GM23338 (cell line): ENCODE measurements at places on chromosomes 13 and 19. TPM values are rescaled to one million over a fixed set of nuclear protein-coding genes. Genes with fewer than 3 reads are reported as not detected.

GRCh38 chr13:31418186-31418585, 218.4 kb downstream of the B3GLCT start:
- DNase-seq = no peak

DNA sequence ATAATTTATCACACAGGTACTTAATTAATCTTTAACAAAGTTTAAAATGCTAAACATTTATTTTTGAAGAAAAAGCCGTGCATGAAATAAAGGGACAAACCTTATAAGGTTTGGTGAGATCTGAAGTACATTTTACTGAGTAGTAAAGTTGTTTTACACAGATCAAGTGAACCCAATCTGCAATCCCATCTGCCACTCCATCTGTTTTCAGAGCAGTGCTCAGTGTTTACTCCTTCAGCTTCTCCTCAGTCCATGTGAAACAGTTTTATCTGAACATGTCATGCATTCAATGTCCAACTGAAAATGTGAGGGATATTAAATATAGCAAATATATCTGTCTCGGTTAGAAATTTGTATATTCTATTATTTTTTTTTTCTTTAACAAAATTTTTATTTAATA, 166.8 kb downstream of the MAB21L1 start:
- DNase-seq = no peak

- no peak for DNase-seq
These were observed 27.5 kb upstream of the OBI1 start for GRCh38 chr13:78686461-78686860.

GRCh38 chr13:110815471-110816204, 99.2 kb downstream of the ANKRD10 start:
- DNase-seq = no peak

DNA sequence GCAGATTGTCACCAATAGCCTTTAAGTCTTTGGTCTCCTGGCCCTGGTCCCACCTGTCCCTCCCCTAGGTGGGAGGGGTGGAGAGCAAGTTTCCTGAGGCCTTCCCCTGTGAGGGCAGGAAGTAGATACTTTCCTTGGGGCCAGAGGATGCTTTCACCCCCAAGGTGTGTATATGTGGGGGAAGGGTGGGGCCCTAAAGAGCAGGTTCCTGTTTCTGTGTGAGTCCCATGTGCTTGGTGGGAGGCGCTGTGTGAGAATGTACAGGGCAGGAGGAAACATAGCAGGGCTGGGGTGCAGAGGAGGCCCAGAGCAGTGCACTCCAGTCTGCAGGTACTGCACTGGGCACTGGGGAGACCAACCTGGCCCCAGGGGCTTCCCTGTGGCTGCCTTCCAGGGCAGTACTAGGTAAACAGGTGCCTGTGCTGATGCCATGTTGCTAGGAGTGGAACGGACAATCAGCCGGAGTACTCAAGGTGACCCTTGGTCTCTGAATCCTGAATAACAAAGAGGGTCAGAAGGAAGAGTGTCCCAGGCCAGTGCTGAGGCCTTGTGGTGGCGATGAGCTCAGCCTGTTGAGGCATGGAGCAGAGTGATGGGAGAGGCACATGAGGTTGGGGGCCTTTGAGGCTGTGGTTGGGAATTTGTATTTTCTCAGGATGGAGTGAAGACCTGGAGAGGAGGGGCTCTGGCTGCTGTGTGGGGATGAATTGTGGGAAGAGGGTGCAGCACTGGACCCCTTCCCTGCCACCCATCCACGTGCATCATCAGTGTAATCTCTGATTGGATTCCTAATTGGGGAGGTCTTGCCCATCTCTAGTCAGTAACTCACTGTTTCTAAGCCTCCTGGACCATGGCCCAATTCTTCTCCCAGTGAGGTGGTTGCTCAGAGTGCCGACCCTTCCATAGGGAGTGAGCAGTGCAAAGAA, 5.1 kb downstream of the EGLN2 start:
- DNase-seq = peak; percentile 56

DNA sequence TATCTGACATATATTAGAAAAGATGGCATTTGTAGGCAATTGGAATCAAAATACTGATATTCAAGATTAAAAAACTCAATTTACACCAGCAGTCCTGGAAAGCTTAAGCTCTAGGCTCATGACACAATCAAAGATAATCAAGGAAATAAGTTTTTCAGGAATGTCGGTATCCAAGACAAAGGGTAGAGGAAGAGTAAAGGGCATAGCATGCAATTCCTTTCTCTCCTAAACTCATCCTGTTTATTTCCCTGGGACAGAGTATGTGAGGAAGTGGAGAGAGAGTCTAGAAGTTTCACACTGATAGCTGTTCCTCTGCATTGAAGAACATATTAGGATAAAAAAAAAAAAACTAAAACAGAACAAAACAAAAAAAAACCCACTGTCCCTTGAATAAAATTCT, 2452.1 kb downstream of the PCDH9 start:
- DNase-seq = peak; percentile 17

GRCh38 chr13:113150550-113151365, 7.7 kb upstream of the PROZ start:
- DNase-seq = no peak

DNA sequence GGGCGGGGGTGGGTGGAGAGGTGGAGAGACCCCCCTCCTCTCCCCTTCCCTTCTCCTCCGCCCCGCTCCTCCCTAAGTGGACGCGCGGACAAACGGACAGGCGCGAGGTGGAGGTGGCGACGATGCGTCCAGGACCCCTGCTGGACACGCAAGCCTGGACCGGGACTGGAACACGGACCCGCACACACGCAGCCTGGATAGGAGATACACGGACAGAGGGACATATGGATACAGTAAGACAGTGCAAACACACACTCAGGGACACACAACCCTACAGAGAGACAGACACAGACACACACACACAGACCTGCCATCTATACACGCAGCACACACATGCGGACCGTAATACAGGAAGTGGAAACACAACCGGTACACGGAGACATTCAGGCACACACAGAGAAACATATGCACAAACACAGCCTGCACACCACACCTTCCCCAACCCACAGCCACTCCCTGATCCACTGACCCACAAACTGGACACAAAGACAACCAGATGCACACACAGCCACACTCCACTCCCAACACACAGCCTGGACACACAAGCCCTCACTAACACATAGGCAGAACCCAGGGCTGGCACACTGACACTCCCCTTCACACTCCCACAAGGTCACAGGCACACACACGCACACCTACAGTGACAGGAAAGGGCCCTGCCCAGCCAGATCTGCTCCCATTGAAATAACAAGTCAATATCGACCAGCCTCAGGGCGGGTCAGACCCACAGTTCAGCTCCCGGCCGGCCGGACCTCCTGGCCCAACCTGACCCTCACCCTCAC, 696 bp upstream of the ERFL start:
- DNase-seq = no peak

GRCh38 chr13:95870421-95870820, 182.8 kb downstream of the UGGT2 start:
- DNase-seq = peak; percentile 44

DNA sequence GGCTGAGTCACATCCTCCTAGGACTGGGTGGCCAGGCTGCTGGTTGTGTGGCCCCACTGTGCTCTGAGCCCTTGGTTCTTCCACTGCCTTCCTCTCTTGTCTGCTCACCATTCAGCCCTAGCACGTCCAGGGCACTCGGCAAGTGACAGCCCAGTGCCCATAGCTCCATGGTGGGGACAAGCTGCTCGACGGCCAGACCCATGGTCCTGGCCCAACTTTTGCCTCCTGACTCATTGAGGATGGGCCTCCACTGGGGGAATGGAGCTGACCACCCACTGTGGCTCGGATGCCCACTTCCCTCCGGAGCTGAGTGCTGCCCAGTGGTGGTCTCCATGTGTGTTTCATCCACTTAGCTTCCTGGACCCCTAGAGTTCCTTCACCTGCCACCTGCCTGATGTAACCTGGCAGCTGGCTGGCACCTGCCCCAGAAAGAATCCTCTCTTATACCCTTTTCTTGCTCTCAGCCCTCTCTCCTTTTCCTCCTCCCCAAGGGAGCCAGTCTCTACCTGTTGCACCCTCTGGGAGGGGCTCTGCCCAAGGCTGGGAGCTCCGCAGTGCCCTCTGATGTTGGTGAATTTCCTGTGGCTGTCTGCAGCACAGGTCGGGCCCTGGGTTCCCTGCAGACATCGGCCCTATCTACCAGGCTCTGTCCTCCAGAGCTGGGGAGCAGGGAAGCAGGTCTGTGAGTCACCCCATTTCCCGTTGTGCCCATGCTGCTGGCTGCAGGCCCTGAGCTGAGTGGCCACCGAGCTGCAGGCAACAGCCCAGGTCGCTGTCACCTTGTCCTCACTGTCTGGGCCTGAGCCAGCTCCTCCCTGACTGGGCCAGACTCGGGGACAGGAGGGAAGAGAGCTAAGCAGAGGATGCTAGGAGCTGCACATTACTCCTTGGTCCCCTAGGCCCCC, 7.4 kb downstream of the CHST8 start:
- DNase-seq = no peak

DNA sequence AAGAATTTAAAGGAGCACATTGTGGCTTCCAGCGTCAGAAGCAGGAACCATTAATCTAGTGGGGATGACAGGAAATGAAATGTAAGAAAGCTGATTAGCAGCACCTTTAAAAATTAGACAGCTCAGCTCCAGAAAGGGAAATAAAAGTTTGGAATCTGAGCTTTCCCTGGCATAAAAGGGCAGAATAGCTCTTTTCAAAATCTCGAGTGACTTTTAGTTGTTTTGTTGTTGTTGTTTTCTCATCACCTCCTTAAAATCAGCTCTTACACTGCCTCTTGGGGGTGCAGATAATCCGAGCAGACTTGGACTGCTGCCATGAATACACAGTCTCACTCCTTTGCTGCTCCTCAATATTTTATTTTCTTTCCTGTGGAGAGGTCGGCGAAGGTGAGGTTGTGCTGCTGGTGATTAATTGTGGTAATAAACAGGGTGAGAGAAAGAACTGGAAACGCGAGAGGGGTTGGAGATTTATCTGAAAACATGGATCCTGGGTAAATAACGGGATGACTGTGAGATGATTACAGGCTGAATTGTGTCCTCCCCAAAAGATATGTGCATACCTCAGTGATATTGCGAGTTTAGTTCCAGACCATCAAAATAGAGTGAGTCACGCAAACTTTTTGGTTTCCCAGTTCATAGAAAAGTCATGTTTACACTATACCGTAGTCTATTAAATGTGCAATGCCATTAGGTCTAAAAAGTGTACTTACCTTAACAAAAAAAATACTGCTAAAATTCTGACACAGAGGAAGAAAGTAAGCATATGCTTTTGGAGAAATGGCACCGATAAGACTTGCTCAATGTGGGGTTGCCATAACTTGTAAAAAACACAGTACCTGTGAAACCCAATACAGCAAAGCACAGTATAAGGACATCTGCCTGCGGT, 787.7 kb downstream of the UQCRFS1 start:
- no peak for DNase-seq

DNA sequence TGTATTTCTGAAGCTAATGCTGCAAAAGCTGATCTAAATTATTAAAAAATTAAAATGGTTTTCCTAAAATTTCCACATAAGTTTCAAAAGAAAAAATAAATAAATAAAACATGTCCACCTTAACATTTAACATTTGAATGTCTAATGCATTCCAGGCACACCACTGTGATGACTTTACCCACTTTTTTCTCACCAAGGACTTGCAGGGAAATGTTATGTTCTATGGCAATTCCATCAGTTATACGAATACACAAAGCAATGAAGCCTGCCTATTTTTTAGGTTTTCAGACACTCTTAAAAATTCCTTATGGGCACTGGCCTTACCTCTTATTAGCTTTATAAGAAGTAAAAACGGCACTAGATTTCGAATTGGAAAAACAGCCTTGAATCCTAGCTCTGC, 10.2 kb downstream of the TSC22D1 start:
- DNase-seq = no peak

The DCT gene
- total RNA-seq = 0.14 TPM in 1 of 2 replicates, not detected in the other

The LRRC4B gene
- total RNA-seq = 12.8 and 13.2 TPM in 2 replicates

The CDC34 gene
- 146 and 148 TPM in 2 replicates for total RNA-seq

The GNA15 gene
- 0.14 TPM in 1 of 2 replicates, not detected in the other for total RNA-seq
